GDM1 (cell line): ENCODE measurements at places on chromosomes 2 and 18.

- no peak for DNase-seq
These were observed 27.9 kb upstream of the LPIN2 start for GRCh38 chr18:3040881-3041280.

DNA sequence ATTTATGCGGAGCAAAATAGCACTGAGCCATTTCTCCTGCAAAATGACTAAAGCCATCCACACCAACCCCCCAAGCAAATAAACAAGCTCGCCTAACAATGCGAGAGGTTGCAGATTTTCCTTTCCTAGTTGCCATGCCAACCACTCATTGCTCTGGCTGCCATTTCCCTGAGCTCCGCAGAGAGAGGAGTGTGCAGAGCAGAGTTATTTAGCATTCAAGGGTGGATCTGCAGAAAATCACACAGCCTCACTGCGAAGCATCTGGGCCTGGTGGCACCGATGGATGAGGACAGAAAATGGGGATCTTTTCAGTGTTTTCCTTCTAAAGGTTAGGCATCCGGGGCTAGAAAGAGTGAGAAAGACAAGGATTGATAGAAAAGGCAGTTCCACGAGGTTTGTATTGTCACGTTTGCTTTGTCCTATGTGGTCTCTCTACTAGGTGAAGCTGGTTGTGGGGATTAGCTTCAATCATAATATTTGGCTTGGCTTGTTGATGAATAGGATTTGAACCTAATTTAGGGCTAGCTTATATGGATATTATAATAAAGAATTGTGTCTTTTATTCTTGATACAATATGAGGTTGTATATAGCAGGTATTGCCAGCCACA, 110.2 kb upstream of the UNC80 start:
- DNase-seq: no peak

DNA sequence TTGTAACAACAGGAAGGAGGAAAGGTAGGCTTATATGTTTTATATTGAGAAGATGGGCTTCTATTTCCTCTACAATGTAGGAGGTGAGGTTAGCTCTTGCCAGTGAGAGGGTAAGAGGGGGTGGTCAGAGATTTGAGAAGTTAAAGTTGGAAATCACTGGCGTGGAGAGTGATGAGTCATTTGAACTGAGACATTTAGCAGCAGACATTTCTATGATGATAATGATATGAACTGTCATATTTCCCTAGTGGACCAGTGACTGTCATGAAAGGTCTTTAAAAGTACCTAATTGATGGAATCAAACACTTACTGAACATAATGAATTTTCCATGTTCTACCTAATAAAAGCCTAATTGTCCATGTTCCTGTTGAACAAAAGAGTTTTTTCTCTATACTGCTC, 126.1 kb downstream of the FAM161A start:
- no peak for DNase-seq

DNA sequence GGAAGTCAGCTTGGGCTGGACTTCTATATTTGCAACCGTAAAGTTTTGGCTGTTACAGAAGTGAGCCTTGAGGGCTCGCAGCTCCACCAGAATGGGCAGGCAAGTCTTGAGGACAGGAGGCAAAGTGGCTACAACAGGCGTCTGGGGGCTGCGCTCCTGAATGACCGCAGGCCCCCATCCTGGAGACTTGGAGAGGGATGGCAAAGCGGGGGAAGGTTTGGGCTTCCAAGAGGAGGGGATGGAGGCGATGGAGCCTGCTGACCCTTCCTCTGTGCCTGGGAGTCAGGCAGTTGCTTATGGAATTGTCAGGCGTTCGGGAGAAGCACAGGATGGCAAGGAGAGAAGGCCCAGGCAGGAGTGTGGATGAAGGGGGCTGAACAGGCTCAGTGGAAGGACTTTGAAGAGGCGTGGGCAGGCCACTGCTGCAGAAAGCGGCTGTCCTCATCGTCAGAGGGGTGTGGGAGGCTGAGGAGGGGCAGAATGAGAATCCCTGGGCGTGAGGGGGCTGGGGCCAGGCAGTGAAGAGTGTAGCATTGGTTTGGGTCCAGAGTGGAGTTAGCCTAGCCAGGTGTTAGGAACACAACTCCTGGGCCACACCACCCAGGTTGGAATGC, 72.3 kb downstream of the INHBB start:
- DNase-seq: no peak

- DNase-seq: no peak
These were observed 96.6 kb upstream of the CXCR4 start for GRCh38 chr2:136214307-136215200.

DNA sequence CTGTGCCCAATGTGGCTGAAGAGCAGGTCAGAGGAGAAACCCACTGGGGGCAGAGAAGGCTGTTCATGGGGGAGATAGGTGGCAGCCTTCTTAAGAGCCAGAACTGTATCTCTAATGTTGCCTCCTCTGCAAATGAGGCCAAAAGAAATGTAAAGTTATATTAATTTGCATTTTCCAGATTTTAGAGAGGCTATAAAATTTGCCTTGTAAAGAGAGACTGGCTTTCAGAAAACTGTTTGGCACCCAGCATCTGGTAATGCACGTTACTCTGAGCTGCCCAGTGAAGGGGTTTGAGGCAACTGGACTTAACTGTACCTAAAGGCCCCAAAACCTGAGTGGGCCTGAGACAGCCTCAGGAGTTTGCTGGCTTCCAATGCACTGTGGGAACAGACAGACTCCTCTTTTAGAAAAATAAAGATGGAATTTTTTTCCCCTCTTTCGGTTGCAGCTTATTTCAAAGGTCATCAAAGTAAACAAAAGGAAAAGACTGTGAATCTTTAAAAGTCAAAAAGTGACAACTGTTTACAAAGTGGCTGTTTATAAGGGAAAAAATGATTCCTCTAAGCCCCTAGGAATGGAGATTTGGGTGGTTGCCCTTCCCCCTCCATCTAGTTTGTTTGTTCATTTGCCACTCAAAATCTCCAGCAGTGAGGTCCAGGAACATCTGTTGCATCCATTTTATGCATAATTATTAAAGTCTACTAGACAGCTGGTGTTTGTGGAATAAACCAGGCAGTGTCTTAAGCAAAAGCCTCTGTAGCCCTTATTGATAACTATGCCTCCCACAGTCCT, 132.2 kb upstream of the ZFP36L2 start:
- DNase-seq: no peak

- DNase-seq: no peak
These were observed 24.2 kb upstream of the RHOB start for GRCh38 chr2:20422402-20423271.

DNA sequence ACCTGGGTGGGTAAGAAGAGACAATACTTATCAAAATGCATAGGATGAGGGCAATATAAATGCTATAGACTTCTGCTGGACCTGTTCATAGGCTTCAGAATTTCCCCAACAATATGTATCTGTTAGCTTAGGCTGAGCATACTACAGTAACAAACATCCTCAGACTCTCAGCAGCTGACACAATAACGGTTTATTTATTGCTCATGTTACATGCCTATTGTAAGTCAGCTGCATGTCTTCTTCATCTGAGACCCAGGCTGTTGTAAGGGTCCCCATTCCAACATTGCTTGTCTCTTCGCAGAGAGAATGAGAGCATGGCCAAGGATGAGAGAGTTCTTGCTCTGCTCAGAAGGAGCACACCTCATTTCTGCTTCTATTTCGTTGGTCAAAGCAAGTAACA, 150.7 kb downstream of the TMEM200C start:
- no peak for DNase-seq

GRCh38 chr2:99695944-99696253, 206.1 kb upstream of the REV1 start:
- no peak for DNase-seq

GRCh38 chr2:181575024-181575649, 81.8 kb downstream of the CERKL start:
- no peak for DNase-seq

DNA sequence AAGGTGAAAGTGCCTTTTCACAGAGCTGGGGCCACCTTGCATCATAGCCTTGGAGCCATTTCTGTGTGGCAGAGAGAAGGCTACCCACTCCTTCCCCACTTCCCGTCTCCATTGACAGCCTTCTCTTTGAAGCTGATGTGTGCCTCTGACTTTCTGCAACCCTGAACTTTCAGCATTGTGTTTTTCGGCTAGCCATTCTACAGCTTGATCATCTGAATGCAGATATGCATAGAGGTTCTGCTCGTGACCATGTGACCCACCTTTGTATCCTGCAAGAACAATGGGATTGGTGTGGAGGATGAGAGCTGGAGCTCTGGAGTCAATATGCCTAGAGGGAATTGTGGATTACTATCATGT, 69.1 kb upstream of the KCNE4 start:
- DNase-seq: no peak

GRCh38 chr2:122530814-122531213, 775.4 kb downstream of the TSN start:
- no peak for DNase-seq

- DNase-seq: no peak
These were observed 101.5 kb downstream of the SCG2 start for GRCh38 chr2:223500709-223501108.

- DNase-seq: no peak
These were observed 71.3 kb downstream of the VWA3B start for GRCh38 chr2:98158305-98158704.

- no peak for DNase-seq
These were observed 101.3 kb downstream of the CDC42EP3 start for GRCh38 chr2:37569986-37570679.

DNA sequence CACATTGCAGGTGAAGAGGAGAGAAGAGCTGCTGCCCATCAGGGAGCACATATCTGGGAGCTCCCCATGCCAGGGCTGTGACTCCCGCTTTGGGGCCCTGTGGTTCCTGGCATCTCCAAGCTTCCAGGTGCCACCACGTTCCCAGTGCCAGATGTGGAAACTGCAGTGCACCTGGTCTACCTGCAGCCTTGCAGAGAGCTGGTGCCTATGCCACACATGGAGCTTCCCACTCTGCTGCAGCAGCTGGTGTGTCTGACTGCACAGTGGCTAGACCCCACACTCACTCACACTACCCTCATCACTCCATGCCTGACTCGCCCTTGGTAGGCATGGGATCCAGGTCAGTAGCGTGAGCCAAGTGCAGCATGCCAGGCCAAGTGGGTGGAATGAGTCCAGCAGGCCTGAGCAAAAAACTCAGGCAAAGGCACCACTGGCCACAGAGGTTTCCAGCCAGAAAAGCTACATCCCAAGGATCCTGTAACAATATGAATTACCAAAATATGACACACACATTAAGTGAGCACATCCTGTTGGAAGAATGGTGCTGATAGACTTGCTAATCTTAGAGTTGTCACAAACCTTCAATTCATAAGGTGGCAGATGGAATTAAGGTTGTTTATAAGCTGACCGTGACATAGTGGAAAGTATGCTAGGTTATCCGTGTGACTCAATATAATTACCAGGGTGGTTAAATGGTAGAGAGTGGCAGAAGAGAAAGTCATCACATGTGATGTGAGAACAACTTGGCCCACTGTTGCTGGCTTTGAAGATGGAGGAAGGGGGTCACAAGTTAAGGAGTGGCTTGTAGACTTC, 150.9 kb downstream of the EHBP1 start:
- no peak for DNase-seq

- DNase-seq: no peak
These were observed 39.2 kb upstream of the BIN1 start for GRCh38 chr2:127146071-127146725.

GRCh38 chr2:105644174-105644980, 100.3 kb upstream of the NCK2 start:
- no peak for DNase-seq

GRCh38 chr2:177691177-177691576, 298.6 kb downstream of the AGPS start:
- DNase-seq: no peak

- DNase-seq: no peak
These were observed 932.6 kb downstream of the SOCS6 start for GRCh38 chr18:71221405-71221804.

GRCh38 chr2:53170466-53170865, 597.1 kb upstream of the CHAC2 start:
- DNase-seq: no peak

DNA sequence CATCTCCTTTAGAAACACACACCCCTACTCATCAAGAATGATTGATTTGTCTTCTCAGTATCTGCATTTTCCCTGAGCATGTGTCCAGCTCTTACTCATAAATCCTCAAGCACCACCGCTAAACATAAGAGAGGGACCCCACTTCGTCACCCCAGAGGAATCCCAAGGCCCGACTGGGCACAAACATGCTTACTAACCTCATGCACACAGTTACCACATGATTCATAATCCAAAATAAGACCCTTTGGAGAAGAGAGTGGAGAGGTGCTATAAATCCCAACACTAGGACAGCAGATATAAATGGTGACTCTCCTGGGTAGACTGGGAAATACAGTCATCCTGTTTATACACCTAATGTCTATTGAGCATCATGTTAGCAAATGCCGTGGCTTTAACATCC, 843.2 kb upstream of the ID2 start:
- no peak for DNase-seq

- DNase-seq: no peak
These were observed 88.2 kb downstream of the HS1BP3 start for GRCh38 chr2:20562540-20563225.
